Stimulated activated CD8-positive, alpha-beta memory T cell treated with anti-CD3 and anti-CD28 coated beads, Interleukin-15, amount 100 ng/mL, for 24 hours (primary cell): ENCODE measurements at places on chromosomes 2 and 18.

GRCh38 chr2:18891600-18892345 is 302.4 kb upstream of the NT5C1B start:
- DNase-seq = no peak

DNA sequence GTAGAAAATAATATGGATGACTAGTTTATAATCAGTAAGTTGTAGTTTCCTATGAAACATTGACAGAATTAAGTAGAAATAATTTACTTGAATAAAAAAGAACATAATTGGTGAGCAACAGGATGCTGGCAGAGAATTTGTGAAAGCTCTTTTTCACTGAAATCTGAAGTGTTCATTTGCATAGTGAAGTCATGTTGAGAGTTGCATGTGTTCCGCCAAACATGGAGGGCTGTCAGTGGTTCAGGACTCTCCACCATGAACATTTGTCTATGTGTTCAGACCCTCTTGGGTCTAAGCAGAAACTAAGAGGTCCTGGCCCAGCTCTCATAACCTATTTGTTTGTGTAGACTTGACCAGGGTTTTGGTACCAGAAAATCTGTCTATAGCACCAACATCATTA is 182.5 kb upstream of the LINC00305 start:
- no peak for DNase-seq

- DNase-seq = no peak
These were observed 54.0 kb downstream of the CLASP1 start for GRCh38 chr2:121595012-121595891.

DNA sequence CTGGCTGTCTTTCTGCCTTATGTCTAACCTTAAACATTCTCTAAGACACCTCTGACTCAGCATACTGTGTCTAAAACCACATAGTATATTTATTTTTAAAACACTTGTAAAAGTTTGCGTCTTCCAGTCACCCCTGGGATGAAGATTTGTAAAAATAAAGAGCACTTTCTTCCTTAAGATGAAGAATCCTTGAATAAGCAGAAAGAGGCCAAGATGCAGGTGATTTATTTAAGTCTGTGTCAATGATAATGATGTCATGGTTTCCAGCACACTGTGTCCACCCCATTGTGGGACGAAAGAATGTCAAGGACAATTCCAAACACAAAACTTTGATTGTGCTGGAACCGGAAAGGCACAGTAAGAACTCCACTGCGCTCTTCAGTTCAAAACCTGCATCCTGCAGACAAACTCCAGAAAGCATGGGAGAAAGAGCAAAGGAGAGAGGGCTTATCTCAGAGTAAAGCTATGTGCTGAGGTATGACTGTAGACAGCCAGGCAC is 92.9 kb downstream of the ZEB2 start:
- DNase-seq = no peak

GRCh38 chr2:214135966-214136365 is 274.9 kb upstream of the VWC2L start:
- no peak for DNase-seq

DNA sequence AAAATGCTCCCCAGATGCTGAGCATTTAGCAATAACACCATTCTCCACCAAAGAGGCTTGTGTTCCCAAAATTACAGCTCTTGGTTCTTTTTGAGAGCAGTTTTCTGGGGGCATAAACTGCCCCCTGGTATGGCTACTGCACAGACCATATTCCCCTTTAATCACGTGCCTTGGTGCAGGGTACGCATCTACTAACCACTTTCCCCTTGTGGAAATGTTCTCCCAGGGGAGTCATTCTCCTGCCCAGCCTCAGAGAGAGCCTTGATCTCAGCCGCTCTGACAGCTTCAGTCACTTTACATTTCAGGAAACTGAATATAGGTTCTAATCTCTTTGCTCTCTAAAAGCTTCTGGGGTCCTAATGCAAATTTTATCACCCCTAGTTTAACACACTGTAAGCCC is 44.7 kb upstream of the EML6 start:
- no peak for DNase-seq

GRCh38 chr2:6497048-6497447 is 368.7 kb downstream of the CMPK2 start:
- no peak for DNase-seq

- DNase-seq = no peak
These were observed 59.1 kb downstream of the INO80C start for GRCh38 chr18:35438480-35439234.

GRCh38 chr2:30252723-30253701 is 21.7 kb downstream of the LBH start:
- DNase-seq = no peak

DNA sequence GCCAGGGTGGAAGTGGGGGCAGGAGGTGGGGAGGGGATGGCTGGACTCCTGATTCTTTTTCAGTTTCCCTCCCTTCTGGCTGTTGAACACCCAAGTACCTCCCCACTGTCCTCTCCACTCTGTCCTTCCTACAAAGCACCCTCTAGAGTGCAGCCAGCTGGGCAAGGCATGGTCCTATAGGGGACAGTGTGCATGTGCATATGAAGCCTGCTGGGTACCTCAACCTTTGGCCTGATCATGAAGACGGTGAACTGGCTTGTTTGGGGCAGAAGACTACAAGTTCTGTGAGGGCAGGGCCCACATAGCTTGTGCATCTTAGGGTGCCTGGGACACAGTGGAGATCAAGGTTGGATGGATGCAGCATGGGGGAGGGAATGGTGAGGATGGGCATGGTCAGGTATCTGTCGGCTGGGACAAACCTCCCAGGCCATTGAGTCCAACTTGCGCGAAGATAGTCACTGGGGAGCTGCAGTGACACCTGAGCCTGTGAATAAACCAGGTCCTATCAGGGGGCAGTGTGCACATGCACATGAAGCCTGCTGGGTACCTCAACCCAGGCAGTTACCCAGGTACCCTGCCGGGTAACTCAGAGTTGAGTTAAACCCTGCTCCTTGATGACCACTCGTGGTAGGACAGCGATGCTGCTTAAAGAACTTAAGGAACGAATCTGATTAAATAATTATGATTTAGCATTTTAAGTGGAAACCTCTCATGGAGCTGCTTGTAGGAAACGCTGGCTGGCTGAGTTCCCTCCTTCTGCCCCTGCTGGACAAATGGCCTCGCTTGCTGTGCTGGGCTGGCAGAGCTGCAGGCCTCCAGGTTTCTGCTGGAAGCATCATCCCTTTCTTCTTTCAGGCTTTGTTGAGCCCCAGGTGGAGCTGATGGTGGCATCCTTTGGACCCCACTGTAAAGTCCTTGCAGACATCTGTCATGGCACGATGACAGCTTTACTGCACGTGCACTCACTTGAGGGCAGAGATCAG is 84.0 kb downstream of the POLR1A start:
- DNase-seq = no peak
